ENCODE measurements at places on chromosomes 7 and 10.

- no peak for DNase-seq
These were observed 209.9 kb downstream of the USP6NL start for GRCh38 chr10:11401264-11402235.

DNA sequence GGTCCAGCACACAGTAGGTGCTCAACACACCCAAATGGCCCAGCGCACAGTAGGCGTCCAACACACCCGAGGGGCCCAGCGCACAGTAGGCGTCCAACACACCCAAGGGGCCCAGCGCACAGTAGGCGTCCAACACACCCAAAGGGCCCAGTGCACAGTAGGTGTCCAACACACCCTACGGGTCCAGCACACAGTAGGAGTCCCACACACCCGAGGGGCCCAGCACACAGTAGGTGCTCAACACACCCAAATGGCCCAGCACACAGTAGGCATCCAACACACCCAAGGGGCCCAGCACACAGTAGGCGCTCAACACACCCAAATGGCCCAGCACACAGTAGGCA is 80.8 kb downstream of the FOXL3 start:
- no peak for DNase-seq

GRCh38 chr7:22351329-22351692 is 5.6 kb downstream of the RAPGEF5 start:
- no peak for DNase-seq

DNA sequence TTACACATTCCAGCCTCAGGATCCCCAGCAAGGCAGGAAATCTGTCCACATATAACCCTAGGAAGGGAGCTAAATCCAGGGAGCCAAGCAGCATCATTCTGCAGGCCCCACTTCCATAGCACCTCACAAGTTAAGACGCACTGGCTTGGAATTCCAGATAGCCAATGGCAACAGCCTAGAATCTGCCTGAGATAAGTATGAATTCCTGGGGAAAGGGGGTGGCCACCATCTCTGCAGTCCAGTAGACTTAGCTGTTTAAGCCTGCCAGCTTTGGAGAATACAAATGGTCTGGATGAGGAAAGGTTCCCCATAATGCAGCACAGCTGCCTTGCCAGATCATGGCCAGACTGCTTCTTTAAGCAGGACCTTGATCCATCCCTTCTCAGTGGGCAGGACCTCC is 179.4 kb upstream of the PRSS1 start:
- no peak for DNase-seq

- no peak for DNase-seq
These were observed 47.1 kb upstream of the PRR15 start for GRCh38 chr7:29516491-29516890.

- DNase-seq = no peak
These were observed 271.7 kb downstream of the ARHGAP12 start for GRCh38 chr10:31656851-31657433.

DNA sequence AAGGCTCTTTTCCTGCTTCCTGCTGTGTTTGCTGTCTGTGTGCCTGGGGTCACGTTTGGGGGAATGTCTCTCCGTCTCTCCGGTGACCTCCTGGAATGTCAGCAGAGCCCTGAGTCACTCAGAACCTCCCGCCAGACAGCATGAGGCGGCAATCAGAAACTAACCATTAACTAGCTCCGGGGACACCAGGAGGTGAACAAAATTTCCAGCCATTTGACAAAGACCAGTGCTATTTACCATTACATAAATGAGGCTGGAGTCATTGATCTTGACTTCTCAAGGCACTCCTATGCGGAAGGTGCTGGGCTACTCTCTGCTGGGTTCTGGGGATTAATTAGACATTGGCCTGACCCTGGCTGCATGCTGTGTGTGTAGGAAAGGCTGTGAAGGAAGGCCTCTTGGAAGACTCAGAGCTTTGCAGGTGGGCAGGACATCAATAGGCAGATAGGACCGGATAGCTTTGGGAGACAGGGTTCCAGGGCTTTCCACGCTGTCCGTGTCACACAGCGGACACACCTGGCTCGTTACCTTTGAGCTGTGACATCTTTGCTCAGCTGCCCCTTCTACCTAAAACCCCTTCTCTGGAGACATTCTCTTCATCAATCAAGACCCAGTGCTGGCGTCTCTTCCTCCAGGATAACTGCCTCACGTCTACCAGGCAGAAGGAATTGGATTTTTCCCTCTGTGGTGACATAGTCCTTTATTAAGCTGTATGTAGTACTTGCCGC is 77.0 kb downstream of the PFKFB3 start:
- DNase-seq = no peak

- DNase-seq = no peak
These were observed 38.4 kb downstream of the BAIAP2L1 start for GRCh38 chr7:98362517-98362916.

DNA sequence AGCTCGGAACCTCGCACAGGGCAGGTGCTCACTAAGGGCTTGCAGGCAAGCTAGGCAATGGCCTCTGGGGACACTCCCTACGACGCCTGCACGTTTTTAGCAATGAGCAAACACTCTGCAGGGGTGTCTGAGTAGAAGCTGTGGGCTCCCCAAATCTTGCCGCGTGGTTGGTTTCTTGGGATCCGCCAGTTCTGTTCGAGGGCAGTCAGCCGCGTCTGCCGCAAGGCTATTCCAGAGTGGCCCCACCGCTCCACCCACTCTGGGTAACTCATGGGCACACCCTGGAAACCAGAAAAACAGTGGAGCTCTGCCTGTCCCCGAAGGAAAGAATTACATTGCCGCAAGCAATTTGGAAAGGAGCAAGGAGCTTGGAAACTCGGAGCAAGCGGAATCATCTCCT is 189.3 kb upstream of the LYZL2 start:
- no peak for DNase-seq

DNA sequence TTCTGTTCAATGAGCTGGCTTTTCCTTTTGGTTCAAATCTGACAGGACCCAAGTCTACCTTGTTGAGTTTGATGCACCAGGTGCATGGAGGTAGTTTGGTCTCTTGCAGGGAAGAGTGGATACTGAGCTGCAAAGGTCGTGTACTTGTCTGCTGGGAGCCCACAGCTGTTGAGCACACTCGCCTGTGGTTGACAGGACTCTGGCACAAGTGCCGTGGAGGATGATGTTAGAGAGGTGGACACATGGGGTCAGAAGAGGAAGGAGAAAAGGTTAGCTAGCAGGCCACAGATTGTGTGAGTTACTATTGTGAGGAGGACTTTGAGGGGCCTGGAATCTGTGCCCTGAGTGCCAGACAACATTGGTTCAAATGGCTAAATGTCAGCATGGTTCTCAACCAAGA is 197.3 kb downstream of the CREB5 start:
- DNase-seq = no peak

- no peak for DNase-seq
These were observed 23.4 kb upstream of the ARID5B start for GRCh38 chr10:61877887-61878739.

GRCh38 chr10:103890194-103890658 is 27.8 kb downstream of the STN1 start:
- DNase-seq = no peak

GRCh38 chr7:142471820-142472219 is 214.0 kb upstream of the PRSS58 start:
- no peak for DNase-seq

- peak; percentile 12 for DNase-seq
These were observed 16.1 kb upstream of the LAMB4 start for GRCh38 chr7:108146070-108146842.

GRCh38 chr7:98086281-98086718 is 20.4 kb upstream of the LMTK2 start:
- no peak for DNase-seq

DNA sequence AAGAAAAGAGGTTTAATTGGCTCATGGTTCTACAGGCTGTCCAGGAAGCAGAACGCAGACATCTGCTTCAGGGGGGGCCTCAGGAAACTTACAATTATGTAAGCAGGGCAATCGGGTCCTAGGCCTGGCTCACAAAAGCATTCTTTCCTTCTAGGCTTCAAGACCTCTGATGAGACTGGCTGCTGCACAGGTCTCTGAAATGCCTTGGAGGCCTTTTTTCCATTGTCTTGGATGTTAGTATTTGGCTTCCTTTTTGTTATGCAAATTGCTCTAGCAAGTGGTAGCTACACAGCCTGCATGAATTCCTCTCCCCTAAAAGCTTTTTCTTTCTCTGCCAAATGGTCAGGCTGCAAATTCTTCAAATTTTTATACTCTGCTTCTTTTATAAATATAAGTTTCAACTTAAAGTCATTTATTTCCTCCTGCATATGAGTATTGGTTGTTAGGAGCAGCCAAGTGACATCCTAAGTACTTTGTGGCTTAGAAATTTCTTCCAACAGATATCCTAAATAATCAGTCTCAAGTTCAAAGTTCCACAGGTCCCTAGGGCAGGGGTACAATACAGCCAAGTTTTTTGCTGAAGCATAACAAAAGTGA is 83.1 kb upstream of the SEMA3A start:
- no peak for DNase-seq

- no peak for DNase-seq
These were observed 1.6 kb downstream of the FAM204A start for GRCh38 chr10:118340486-118340885.

DNA sequence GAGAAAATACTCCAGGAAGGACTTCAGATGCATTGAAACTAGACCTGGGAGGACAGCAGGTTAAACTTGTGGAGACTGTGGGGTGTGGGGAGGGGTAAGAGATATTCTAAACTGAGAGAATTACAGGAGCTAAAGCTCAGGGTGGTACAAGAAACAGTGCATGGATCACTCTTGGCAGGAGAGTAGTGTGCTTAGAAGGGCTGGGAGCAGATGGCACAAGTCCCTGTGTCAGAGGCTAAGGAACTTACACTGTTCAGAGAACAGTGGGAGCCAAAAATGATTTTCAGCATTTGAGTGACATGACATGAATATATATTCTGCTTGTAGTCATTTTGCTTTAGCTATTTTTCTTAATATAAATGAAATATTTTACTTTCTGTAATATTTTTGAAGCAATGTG is 36.0 kb upstream of the LAMB1 start:
- DNase-seq = no peak

- no peak for DNase-seq
These were observed 68.7 kb upstream of the OGDHL start for GRCh38 chr10:49830846-49831245.

DNA sequence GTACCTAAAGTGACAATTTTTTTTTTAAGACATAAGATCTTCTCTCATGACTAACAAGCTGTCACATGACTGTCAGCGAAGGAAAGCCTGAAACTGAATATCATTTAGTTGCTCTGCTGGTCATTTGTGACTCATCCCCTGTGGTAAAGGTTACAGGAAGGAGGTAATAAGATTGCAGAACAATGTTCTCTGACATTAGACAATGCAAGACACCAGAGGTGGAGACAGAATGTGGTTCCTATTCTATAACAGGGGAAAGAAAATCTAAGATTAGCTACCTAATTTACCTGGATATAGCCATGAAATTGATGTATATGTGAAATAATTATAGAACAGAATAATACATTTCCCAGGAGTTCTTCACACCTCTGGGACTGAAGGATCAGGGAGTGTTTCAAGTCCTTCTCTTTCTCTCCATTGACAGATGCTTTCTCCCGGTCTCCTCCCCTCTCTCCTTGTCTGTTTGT is 47.7 kb downstream of the LRGUK start:
- DNase-seq = no peak

- no peak for DNase-seq
These were observed 434.4 kb upstream of the ZMIZ1 start for GRCh38 chr10:78634389-78634815.

GRCh38 chr7:155508376-155509358 is 37.7 kb downstream of the CNPY1 start:
- no peak for DNase-seq

DNA sequence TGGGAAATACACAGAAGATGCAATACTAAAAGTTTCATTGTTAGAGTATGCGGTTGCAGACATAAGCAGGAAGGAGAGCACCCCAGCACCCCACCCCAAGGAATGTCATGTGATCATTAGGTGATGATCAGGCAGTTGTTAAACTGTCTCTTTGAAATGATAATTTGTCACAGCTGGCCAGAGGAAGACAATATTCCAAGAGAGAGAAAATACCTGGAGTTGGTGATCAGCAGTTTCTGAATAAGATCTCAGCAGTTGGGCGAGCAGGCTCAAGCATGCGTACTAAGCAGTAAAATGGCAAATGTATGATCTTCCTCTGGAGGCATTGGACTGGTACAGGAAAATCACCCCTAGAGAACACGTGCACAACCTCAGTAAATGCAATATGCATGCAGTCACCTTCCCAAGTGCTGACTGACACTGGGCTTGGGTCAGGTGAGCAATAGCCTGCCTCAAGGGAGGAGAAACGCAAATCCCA is 250.1 kb upstream of the MBL2 start:
- no peak for DNase-seq

GRCh38 chr7:114229246-114229645 is 185.4 kb upstream of the FOXP2 start:
- DNase-seq = no peak

DNA sequence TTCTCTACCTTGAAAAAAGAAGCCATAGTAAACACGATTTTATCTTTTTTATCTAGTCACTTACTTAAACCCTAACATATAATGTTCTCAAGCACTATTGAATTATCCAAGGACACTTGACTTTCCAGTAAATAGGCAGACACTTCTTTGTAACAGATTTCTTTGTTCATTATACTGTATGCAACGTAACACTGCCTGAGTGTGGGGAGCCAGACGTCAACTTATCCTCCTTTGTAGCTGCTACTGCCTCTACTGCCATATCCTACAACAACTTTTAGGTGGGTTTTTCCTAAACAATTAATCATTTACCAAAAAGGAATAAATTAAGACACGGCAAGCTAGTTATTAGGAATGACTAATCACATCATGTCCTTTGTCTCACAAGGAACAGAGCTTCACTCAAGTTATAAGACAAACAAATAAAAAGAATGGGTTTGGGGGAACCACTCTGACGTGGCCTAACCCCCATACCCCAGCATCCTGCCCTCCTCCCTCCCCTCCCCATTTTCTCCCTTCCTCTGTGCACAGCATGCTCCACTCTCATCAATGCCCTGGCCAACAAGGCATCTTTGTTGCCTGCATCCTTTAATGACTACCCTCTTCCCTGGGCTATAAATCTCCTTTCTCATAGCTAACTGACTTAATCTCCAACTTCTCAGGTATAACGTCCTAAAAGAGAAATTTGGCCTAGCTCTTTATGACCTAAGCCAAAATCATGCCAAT is 43.3 kb downstream of the DOCK4 start:
- no peak for DNase-seq

DNA sequence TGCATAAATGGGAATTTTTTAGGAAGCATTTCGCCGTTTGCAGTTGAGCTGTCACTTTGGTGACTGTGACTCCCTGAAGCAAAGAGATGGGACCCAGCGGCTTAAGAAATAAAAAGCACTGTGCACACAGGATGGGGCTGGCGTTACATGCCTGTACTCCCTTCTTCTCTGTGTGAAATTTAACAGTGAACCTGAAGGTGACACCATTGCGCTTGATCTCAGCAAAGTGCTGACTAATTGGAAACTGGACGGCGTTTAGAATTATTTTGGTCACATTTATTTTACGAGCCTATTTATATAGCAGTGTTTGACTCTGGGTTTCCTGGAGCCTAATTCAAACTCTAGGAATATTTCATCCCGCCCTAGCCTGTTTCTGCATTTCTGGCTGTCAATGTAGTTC is 146.2 kb downstream of the PAXIP1 start:
- DNase-seq = no peak

GRCh38 chr7:85529831-85530230 is 343.0 kb upstream of the SEMA3D start:
- no peak for DNase-seq

All from stimulated activated CD4-positive, alpha-beta T cell treated with anti-CD3 and anti-CD28 coated beads, Interleukin-4, amount 100 ng/mL, for 4 hours (primary cell).